ENCODE measurements at places on chromosomes 3 and 15.

GRCh38 chr3:184143327-184143726 lies 8.2 kb downstream of the EIF2B5 start:
- DNase-seq: no peak

GRCh38 chr3:55521738-55522421 lies 34.8 kb upstream of the WNT5A start:
- no peak for DNase-seq

GRCh38 chr3:59131016-59131766 lies 81.4 kb upstream of the CFAP20DC start:
- DNase-seq: no peak

DNA sequence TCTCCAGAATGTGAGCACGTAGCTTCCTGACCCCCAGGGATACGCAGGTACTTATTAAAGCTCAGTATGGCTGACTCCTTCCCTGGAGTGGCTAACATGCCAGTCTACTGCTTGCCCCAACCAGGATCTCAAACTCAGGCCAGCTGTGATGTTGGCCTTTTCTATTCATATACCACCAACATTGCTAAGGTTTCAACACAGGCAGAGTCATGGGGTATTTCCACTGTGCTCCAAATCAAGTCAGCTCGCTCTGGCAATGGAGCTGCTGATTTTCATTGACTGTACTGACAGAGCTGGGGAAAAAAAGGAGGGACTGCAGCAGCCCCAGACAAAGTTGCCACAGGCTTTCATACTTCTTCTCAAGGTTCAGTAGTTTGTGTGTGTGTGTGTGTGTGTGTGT lies 87.0 kb downstream of the CFAP20DC start:
- DNase-seq: no peak

DNA sequence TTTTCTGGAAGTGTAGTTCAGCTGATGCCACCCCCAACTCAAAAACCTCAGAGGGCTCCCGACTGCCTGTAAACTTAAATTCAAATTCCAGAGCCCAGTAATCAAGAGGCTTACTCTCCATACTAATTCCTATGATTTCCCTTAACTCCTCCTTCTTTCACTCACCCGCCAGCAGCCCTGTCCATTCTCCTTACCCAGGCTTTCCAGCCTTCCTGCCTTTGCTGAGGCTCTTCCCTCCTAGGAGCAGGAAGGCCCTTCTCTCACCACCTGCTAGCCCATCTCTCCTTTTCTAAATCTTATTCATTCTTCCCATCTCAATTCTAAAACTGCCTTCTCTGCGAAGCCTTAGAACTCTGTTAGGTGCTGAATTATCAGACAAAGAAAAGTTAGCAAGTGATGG lies 30.4 kb downstream of the RORA start:
- no peak for DNase-seq
